ENCODE measurements at places on chromosomes 3 and 15. TPM values are rescaled to one million over a fixed set of nuclear protein-coding genes. Genes with fewer than 3 reads are reported as not detected.

ACVR2B gene
- total RNA-seq, result 4.2 TPM

SLC27A2 gene
- 7.1 TPM for total RNA-seq

ALDH1L1 gene
- not detected for total RNA-seq

FETUB gene
- not detected for total RNA-seq

CRABP1 gene
- not detected for total RNA-seq

Measured in dermis blood vessel endothelial cell (primary cell).